T-helper 1 cell (primary cell): ENCODE measurements at places on chromosomes 7 and 10.

DNA sequence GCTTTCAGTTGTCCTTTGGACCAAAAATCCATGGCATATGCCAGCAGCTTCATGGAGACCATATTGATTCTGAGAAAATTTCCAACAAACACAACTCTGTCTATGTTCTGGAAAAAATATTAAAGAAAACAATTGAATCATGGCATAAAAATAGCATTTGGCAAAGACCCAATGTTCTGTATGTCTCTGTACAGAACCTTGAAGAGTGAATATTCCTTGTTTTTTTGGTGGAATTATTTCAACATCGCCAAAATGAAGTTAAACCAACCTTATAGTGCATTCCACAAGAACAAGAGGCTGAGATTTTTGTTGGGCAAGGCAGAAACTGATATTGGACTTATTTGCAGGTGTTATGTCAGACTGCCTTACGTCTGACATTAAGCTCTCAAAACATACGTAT lies 53.3 kb upstream of the SLC16A12 start:
- no peak for DNase-seq

- DNase-seq, result no peak
Measured at GRCh38 chr7:30888747-30889146, 22.9 kb upstream of the AQP1 start.

- no peak for DNase-seq
Measured at GRCh38 chr10:78605800-78606350, 462.9 kb upstream of the ZMIZ1 start.

DNA sequence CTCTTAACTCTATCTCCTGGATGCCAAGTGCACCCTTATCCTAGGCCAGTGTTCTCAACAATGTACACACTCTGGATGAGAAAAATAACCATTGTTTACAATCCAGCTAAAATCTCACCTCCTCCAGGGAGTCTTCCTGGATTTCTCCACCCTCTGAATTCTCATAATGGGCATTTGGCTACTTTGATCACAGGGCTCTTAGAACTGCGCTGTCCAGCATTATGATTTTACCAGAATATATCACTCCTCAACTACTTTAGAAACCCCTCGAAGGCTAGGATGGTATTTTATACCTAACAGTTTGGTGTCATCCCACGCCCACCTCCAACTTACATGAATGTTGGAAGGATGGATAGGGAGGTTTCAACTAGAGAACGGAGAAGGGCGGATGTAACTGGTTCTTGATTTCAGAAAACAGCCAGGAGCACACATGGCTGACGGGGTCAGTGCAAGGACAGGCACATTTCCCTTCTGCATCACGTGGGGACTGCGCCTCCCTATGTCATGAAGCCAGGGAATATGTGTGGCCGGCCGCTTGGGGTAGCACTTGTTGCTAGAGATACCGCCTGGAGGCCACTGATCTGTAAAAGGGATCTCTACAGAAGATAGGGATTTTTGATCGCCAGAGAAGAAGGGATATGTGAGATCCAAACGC lies 1.2 kb upstream of the ATP6V0E2 start:
- DNase-seq, result no peak

DNA sequence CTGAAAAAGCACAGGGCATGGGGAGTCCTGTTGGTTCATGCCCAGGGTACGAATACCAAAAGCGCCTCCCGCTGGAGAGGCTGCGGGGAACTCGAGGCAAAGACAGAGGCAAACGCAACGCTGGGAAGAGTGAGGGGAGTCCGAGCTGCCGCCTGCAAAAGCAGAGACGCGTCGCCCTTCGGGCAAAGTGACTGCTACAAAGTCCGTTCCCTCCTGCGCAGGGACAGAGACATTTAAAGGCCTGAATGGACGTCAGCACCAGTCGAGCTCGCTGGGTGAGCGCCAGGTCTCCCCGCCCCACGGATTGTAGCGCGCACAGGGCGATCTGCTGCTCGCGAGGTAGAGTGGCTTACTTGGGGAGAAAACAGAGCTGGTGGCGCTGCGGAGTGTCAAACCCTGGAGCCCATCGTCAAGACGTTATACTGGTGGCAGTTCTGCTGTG lies 732.8 kb downstream of the ZWINT start:
- no peak for DNase-seq

DNA sequence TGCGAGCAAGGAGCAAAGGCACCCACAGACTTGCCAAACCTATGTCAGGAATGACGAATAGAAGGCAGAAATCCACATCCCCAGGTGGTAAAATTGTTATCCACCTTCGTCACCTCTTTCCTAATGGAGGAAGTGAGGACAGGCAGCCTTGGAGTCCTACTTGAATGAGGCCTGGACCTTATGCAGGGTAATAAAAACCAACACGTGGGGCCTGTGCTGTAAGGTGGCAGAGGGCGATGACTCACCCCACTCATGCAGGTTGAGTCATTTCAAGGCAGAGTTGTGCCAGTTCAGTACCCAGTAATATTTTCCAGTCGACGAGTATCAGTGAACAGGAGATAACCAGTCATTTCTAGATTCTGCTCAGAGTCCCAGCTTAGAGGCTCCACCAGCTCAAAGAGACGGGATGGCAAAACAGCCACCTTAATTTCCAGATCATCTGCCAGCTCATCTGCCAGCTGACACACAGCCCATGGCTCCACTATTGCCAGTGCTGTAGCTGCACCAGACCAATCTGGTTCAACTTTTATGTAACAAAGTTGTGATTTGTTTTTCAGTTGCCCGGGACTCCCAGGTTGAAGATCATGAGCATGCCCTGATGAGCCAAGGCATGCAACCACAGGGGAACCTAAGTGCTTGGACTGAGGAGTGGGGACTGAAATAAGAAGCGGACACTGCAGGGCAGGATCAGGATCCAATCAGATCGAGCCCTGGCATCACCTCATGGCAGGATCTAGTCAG lies 176.2 kb upstream of the ITGB1 start:
- peak; percentile 66 for DNase-seq

DNA sequence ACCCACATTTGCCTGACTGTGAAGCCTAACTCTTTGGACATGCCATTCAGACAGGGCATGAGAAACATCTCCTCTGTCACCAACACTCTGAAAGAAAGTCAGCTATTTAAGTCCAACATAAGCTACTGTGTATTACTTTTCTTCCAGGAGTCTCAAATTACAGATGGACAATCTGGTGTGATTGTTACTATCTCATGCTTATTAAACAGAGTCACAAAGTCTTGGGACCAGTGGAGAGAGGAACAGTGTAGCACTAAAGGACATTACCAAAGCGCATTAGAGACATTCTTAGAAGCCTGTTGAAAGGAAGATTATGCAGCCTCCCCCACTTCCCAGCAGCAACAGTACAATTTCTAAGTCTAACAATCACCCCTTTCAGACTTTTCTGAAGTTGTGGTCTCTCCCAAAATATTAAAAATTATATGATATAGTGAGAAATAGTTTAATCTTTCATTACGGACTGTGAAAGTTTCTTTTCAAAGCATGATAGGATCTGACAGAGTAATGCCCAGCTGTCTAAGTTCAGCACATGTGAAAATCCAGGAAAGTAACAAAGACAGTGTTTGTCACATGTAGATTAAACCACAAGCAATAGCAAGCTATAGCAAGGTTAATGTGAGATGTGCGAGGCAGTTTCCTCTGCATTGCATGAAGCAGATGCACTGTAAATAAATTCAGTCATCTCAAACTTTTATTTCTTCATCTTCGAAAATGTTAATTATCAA lies 280.9 kb upstream of the FZD8 start:
- DNase-seq, result no peak

- DNase-seq, result no peak
Measured at GRCh38 chr10:91800756-91801155, 2.5 kb downstream of the TNKS2 start.

DNA sequence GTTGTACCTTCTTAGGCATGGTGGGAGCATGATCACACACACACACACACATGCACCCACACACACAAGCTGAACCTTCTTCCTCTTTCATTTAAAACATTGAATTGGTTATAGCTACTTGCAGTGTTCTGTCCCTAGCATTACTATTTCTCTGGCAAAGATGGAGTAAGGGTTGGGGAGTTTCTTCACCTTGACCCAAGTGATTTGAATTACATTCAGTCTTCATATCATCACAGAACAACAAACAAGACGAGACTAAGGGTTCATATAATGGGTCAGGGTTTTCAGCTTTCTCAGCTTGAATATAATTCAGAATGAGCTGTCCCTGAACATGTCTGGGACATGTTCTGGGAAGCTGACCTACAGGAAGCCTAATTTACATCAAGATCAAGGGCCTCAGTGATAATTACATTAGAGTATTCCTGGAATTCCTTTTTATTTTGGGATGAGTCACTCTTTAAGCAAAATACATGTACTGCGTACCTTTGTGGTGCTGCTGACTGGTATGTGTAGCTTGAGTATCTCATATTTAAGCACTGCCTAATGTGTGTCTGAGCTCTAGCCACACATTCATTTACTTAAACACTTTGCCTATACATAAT lies 213.5 kb upstream of the TMEM229A start:
- no peak for DNase-seq

GRCh38 chr7:27546610-27547009 lies 116.1 kb downstream of the HIBADH start:
- no peak for DNase-seq

DNA sequence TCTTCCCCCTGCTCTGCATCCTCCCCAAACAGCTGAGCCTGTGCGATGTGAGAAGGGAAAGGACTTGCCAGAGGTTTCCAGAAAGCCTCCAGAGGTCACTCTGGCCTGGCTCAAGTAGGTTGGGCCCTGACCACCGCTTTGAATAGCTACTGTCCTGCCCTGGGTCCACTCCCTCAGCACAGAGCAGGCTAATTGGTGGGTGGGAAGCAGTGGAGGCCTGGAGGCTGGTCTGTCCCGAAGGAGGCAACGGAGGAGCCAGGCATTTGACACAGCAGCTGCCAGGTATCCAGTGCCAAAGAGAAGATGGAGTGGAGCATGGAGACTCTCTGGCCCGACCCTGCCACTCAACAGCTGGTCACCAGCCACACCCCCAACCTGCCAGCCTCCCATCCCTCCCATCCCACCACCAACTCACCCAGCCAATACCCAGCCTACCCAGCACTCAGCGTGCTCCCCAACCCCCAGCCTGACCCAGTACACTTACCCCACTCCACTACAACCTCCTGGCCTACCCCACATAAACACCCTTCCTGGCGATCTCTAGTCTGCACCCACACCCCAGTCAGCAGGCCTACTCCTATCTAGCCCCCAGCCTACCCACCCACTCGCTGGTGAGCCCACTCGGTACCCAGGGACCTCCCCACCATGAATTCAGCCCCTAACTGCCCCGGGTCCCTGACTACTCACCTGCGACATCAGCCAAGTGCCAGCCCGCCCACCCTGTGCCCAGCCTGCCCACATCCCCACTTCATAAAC lies 64.6 kb upstream of the COL13A1 start:
- DNase-seq, result no peak

DNA sequence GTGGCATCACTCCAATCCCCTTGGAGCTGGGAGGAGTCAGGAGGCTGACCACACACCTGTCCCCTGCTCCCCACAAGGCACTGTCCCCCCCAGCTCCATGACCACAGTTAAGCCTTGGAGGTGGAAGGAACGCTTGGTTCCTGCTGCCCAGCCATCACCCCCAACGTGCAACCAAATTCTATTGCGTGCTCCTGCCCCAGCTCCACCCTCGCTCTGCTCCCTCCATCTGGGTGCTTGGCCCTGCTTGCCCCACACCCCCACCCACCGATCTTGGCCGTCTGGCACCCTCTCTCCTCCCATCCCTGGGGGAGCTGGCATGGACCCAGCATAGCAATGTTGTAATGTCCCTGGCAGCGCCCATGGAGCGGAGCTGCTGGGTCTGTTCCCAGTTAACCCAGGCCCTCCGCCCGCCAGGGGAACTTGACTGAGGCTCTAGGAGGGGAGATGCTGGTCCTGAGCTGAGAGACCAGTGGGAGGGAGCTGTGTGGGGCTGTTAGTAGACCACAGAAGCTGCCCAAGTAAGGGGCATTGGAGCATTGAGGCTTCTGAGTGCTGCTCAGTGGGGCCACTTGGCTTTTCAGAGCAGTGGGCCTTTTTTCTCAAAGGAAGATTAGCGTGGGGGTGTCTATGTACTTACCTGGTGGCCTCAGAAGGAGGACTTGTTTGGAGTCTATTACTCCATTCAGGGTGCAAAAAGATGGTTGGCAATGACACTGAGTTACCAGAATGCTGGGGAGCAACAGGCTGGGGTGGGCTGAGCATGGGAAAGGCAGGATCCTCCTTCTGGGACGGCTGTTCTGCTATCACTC lies 1.1 kb downstream of the EPHB6 start:
- DNase-seq, result no peak

DNA sequence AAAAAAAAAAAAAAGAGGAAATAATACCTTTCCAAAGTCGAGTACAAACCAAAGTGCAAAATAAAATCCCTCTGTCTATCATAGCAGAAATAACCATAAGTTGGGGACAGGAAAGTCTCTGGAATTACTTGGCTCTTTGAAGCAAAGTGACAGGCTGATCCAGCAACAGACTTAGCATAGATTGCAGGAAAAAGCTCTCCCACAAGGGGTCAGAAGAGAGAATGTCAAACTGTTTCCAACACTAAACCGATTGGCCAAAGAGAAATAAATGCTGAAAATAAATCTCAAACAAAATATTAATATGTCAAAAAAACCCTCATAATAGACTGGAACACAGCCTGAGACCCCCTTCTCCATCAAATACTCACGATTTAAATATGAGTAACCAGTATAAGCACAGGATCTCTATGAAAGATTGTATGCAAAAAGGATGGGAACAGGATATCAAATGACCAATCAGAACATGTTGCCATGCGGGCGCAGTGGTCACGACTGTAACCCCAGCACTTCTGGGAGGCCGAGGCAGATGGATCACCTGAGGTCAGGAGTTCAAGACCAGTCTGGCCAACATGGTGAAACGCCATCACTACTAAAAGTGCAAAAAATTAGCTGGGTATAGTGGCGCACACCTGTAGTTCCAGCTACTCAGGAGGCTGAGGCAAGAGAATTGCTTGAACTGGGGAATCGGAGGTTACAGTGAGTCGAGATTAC lies 1000.7 kb upstream of the LRRN3 start:
- no peak for DNase-seq

GRCh38 chr7:151821226-151821625 lies 55.7 kb downstream of the PRKAG2 start:
- no peak for DNase-seq

DNA sequence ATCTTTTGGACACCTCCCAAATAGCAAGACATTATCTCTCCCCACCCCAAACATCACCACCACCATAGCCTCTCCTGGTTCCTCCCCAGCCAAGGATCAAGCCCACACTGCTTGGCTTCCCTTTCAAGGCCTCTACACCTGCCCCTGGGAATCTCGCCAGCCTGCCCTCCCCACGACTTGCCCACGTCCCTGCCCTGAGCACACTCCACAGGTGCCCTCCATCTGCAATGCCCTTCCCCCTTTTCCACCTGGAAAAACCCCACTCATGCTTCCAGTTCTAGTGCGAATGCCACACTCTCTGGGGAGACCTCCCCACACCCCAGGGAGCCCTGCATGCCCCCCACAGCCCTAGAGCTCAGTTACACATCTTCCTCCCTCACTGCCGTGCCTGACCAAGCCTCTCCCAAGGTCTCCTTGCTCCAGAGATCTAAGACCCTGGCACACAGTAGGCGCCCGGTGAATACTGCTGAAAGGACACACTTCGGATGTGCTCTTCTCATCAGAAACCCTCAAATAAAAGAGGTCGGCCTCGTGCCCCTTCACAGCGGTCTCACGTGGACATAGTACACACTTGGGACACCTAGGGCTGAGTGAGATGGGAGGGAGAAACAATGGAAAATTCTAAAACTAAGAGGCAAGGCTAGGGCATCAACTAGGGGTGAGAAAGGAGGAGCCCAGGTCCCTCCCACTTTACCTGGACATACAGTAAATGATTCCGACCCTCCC lies 91.4 kb downstream of the DLG5 start:
- DNase-seq, result no peak

- DNase-seq, result no peak
Measured at GRCh38 chr10:103917302-103918052, 507 bp downstream of the STN1 start.
